ENCODE measurements at places on chromosomes 2 and 18.

DNA sequence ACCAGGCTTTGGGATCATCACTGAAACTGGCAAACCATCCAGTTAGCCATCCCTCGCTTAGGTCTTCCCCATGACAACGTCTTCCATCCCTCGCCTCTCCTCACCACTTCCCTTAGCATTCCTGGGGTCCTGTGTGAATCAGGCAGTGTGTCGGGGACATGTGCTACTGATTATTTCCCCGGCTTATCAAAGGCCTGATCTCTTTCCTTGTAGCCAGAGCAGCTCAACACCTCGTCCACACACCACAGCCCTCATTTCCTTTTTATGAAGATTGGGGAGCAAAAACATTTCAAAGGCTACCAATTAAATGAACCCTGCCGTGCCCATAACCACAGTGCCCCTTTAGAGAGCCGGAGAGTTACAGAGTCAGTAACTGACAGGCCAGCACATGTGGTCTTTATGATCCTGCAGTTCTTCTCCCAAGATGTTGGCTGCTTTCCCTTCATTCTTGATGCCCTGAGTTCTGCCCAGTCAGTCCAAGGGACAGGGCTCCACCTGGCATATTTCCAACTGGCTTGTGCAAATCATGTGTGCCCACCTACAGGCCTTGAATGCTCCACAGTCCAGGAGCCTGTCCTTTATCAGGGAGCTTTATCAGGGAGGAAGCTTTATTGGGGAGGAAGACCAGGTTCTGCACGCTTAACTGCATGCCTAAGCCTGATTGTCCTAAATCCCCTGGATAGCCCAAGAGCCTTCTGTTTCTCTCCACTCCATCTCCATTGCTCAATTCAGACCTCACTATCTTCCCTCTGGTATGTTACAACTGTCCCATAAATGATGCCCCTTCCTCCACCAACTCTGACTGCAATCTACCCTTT lies 343.1 kb downstream of the CYRIA start:
- no peak for DNase-seq

DNA sequence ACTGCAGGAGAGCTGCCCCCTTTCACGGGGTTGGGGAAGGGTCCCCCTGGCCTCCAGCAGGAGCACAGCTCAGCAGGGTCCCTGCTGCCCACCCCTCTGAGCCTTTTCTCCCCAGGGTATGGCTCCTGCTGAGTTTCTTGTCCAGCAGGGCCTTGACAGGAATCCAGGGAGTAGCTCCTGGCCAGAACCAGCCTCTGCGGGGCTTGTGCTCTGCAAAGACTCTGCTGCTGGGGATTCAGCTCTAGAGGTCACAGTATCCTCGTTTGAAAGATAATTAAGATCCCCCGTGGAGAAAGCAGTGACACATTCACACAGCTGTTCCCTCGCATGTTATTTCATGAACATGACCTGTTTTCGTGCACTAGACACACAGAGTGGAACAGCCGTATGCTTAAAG lies 21.2 kb downstream of the FOSL2 start:
- no peak for DNase-seq

- DNase-seq: no peak
Observed at GRCh38 chr2:168814046-168814445, 11.6 kb downstream of the NOSTRIN start.

DNA sequence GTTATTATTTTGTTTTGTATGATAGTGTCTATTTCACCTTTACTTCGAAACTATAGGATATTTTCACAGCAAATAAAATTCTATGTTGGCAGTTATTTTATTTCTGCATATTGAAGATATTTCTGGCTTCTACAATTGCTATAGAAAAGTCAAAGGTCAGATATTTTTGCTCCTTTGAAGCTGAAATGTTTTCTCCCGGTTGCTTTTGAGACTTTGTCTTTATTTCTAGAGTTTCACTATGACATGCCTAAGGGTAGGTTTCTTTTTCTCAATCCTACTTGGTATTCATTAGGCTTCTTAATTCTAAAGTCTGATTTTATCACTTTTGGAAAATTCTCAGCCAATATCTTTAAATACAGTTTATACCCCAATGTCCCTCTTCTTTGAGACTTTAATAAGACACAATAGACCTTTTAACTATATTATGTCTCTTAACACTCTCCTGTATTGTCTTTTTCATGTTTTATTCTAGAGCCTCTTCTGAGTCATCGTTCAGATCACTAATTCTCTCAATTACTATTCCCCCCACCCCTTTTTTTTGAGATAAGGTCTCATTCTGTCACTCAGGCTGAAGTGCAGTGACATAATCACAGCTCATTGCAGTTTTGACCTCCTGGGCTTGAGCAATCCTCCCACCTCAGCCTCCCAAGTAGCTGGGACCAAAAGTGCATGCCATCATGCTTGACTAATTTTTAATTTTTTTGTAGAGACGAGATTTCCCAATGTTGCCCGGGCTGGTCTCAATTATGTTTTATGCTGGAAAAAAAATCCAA lies 50.5 kb downstream of the USP37 start:
- no peak for DNase-seq

GRCh38 chr2:47177043-47177565 lies 22.0 kb upstream of the STPG4 start:
- no peak for DNase-seq

DNA sequence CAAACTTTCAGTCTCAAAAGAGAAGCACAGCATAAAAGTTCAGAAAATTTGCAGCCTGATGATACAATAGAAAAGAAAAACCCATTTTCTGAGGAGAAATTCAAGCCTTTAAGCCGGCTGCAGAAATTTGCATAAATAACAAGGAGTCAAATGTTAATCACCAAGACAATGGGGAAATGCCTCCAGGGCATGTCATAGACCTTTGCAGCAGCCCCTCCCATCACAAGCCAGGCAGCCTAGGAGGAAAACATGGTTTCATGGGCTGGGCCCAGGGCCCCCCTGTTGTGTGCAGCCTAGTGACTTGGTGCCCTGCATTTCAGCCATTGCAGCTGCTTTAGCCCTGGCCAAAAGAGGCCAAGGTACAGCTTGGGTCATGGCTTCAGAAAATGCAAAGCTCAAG lies 54.1 kb upstream of the CAVIN2 start:
- no peak for DNase-seq
